ELR (cell line): ENCODE measurements at places on chromosomes 7 and 10.

- peak; percentile 15 for DNase-seq
These were observed at the start of gene PPP1R3A for GRCh38 chr7:113918946-113919345. TSS of gene PPP1R3A (minus strand) at chr7:113919009. CDS start at chr7:113918996, 13 bp downstream.

GRCh38 chr7:129436335-129436923 lies 2.2 kb downstream of the STRIP2 start:
- no peak for DNase-seq

GRCh38 chr10:49471532-49471931 lies 67.4 kb downstream of the ERCC6 start:
- DNase-seq, result no peak

GRCh38 chr10:129785536-129785981 lies 178.5 kb downstream of the EBF3 start:
- DNase-seq, result no peak

GRCh38 chr10:29026065-29026797 lies 262.6 kb upstream of the LYZL1 start:
- DNase-seq, result no peak

- no peak for DNase-seq
These were observed 598.3 kb downstream of the INHBA start for GRCh38 chr7:41104631-41105030.

- DNase-seq, result peak; percentile 58
These were observed 130.2 kb downstream of the KCNMA1 start for GRCh38 chr10:77507291-77507880.

- no peak for DNase-seq
These were observed 103.7 kb downstream of the RBM20 start for GRCh38 chr10:110747609-110748464.

DNA sequence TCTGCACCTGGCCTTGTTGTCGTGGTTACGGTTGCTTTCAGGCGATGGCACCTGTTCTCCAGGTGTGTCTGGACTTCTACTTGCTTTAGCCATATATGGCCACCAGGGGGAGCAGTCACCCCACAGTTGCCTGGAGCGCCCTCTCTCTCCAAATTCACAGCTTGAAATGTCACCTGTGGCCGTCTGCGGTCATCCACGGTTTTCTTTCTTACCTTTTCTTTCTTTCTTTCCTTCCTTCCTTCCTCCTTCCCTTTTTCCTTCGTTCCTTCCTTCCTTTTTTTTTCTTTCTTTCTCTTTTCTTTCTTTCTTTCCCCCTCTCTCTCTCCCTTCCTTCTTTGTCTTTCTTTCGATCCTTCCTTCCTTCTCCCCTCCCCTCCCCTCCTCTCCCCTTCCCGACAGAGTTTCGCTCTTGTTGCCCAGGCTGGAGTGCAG lies 150.5 kb upstream of the VKORC1L1 start:
- DNase-seq, result peak; percentile 40

GRCh38 chr7:126533715-126534114 lies 719.0 kb downstream of the GRM8 start:
- no peak for DNase-seq

DNA sequence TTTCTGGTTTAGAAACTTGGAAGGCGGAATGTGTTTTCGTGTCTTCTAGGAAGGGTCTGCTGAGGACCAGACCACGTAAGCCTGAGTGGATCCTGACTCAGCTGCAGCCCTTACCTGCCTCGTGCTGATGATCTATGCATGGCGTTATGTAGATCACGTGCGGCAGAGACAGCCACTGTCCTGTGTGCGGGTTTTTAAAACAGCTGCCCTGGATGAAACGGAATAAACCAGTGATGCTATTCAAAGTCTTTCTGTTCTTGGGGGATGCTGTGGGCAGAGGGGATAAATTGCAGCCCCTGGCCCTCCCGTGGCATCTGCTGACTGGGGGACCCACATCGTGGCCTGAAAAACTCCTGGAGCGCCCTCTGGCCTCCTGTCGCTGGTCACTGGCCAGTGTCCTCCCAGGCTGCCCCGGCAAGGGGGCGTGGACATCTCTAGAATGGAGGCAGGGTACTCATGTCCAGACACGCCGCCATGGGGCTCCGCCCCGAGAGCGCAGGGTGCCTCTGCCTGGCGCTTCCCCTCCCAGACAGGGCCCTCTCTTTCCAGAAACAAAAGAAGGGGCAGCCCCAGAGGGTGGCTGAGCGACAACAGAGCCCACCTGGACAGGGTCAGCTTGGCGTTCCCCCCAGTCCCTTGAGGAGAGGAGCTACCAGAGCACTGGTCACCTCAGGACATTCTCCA lies 13.2 kb downstream of the ALKBH4 start:
- DNase-seq, result peak; percentile 61

DNA sequence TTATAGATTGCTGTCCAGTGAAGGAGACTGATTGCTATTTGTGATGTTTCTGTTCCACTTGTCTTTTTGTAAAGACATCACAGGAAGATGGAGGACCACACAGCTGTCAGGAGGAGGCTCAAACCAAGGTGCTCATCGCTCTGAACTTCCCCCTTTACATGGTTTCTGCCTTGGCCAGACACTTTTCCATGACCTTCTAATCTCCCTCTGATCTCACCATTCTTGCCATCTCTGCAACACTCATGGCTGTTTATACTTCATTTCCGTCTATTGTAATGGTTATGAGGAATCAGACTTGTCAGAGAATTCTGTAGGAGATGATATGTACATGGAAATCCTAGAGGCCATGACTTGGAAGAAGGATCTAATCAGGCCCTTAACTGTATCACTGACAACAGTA lies 1.7 kb upstream of the TAS2R5 start:
- no peak for DNase-seq

DNA sequence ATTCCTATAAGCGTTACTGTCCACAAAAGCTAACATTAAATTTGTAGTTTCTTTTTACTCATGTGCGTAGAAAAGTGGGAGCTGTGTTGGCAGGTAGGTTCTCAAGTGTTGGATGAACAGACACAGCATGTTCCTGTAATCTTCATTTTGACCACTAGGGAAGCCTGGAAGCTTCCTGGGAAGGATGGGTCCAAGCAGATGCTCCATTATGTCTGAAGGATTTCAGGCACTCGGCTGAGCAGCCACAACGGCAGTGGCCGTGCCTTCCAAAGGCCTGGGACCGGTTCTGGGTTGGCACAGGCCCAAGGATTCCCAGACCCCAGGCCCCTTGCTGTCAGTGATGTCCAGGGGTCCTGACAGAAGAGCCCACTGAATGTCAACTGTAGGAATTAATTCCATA lies 386.3 kb downstream of the TNS3 start:
- peak; percentile 44 for DNase-seq

DNA sequence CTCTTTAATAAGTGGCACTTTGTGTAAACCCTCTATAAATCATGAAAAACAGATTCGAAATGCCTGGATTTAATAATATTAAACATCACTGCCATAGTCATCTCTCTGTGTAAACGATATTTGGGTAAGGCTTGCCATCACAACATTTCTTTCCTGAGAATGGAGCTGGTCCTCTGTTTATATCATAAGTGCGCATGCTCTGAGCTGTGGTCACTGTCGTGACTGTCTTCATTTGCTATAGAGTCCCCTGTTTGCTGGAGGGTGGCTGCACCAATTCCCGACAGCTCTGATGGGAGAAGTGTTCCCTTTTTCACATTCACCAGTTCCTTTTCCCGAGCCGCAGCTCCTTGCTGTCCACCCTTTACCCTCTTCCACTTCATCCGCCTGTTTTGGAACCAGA lies 50.4 kb upstream of the AGMO start:
- no peak for DNase-seq

DNA sequence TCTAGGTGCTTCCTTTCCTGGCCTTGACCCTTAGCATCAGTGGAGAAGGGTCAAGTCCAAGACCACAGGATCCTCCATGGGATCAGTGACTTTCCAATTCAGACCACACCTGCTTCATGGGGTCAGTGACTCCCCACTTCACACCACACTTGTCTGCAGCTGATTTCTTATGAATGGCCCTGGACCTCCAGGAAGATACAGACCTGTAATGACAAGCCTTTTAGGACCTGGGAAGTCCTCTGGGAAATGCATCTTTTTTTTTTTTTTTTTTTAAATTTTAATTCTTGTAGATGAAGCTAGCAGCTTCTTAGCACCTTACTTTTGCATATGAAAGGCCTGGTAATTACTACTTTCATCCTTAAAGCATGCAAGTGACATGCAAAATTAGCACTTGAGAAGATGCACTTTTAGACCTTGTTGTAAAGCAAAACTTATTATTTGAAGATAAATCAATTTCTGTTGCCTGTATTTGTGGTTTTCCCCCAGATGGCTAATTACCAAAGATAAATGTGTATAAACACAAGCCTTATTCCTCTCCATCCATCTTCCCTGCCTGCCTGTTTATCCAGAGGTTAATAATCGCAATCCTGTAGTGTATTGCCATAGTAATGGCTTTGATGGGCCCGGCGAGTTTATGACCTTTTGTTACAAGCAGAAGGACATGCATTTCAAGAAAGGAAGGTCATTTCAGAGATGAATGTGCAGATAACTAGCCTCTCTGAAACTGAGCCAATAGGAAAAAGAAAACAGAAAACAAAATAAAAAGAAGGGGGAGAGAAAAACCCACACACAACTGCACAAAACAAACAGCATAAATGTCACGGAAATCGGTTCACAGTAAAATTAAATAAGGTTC lies 1018.7 kb downstream of the TYW1 start:
- DNase-seq, result no peak

DNA sequence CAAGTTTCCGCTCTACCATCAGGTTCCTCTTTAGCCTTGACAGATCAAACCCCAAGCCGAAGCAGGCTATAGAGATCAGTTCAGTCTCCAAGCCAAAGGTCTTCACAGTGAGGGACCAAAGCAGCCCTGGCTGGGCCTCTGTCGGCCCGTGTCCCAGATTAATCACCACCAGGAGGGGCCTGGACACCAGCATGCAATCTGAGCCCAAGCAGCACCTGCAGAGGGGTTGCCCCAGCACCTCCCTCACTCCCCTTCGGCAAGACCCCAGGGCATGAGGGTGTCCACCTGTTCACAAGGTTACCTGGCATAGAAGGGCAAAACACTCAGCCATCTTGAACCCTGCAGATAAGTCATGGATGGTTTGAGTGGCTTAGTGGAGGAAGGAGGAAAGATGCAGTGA lies 36.0 kb downstream of the FBXW4 start:
- no peak for DNase-seq
